ENCODE measurements at places on chromosomes 13 and 19. TPM values are rescaled to one million over a fixed set of nuclear protein-coding genes. Genes with fewer than 3 reads are reported as not detected.

- peak; percentile 55 for DNase-seq
Observed at GRCh38 chr13:51821606-51822005, 17.6 kb upstream of the DHRS12 start.

- DNase-seq, result no peak
Observed at GRCh38 chr13:97135883-97136282, 86.2 kb upstream of the MBNL2 start.

ZNF556 gene
- total RNA-seq, result 0.33 TPM

RNF17 gene
- 0.05 TPM for total RNA-seq

- DNase-seq, result no peak
Observed at GRCh38 chr13:52161181-52161646, 1.8 kb upstream of the NEK3 start.

CEBPA gene
- 7.0 TPM for total RNA-seq

DNA sequence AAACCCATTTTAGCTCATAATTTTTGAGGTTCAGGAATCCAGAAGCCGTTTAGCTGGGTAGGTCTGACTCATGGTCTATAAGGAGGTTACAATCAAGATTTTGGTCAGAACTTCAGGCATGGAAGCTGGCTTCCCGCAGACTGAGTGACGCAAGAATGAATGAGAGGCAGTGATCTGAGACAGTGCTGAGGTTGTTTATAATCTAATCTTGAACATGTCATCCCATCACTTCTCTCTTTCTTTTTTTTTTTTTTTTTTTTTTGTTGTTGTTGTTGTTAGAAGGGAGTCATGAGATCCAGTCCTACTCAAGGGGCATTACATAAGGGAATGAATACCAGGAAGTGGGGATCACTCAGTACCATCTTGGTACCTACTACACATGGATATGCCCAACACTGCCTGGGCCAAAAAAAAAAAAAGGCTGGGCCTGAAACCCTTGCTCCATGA lies 217.4 kb downstream of the DLEU7 start:
- DNase-seq, result no peak

GRCh38 chr19:53868892-53869804 lies 1.5 kb downstream of the MYADM start:
- DNase-seq, result no peak

COLGALT1 gene
- 22.3 TPM for total RNA-seq

- no peak for DNase-seq
Observed at GRCh38 chr13:113535381-113535781, 44.9 kb upstream of the DCUN1D2 start.

SLC6A16 gene
- total RNA-seq, result 0.76 TPM

FFAR3 gene
- 0.33 TPM for total RNA-seq

DNA sequence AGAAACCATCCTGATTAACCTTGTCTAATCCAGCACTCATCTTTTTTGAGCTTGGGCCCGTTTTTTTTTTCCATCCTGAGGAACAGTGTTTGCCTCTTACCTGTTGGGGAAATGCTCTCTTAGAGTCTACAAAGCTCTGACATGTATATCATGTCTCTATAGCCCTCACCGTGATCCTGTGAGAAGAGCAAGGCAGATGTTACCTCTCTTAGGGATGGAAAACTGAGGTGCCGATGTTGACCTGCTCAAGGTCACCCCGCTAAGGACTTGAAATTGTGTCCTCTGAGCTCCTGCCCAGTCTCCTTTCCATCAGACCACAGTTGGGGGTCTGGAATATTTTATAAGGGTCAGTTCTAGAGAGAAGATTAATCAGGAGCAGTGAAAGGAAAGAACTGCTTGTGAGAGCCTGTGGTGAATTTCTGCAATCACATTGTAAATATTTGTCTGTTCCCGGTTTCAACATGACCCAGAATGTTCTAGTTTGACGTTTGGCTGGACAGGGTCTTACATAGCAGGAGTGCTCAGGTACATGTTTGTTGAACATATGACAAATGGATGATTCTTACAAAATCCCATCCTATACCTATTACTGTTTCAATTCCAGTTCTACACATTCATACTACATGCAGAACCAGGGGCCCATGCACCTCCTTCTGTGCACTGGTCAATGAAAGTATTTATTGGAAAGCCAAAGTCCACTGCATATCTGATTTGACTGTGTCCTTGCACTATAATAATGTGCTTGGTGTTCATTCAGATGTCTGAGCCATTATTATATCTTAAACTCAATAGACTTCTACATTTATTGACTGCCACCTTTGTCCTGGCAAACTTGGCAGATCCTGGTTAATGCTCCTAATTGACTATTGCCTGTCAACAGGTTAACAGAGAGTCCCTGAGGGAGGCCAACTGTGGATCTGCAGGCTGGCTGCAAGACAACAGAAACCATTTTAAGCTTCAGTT lies 12.1 kb downstream of the SLC25A15 start:
- DNase-seq, result no peak

SIGLEC8 gene
- 2.1 TPM for total RNA-seq

GRCh38 chr13:42474954-42475353 lies 99.0 kb upstream of the TNFSF11 start:
- no peak for DNase-seq

GRCh38 chr19:41707871-41708371 lies 505 bp upstream of the CEACAM5 start:
- DNase-seq, result no peak

DNA sequence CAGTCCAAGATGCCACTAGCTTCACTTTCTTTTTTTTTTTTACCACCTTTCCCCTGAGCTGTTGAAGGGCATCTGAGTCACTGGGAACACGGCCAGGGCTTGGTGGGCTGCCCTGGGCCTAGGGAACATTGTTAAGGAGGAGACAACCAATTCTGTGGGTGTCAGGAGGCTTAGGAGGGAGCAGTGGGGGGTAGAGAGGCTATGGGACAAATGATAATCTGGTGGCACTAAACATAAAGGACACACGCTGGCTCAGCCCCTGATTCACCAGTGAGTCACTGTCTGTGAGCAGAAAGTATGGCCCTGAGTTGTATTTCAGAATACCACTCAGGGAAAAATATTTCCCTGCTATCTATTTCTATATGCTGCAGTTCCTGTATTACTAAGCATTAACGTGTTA lies 207.8 kb downstream of the DCLK1 start:
- DNase-seq, result no peak

GRCh38 chr13:20337884-20338551 lies 105.9 kb upstream of the GJB6 start:
- DNase-seq, result no peak

GRCh38 chr13:99659226-99659625 lies 158.0 kb downstream of the TM9SF2 start:
- DNase-seq, result no peak

SPART gene
- 35.8 TPM for total RNA-seq

DNA sequence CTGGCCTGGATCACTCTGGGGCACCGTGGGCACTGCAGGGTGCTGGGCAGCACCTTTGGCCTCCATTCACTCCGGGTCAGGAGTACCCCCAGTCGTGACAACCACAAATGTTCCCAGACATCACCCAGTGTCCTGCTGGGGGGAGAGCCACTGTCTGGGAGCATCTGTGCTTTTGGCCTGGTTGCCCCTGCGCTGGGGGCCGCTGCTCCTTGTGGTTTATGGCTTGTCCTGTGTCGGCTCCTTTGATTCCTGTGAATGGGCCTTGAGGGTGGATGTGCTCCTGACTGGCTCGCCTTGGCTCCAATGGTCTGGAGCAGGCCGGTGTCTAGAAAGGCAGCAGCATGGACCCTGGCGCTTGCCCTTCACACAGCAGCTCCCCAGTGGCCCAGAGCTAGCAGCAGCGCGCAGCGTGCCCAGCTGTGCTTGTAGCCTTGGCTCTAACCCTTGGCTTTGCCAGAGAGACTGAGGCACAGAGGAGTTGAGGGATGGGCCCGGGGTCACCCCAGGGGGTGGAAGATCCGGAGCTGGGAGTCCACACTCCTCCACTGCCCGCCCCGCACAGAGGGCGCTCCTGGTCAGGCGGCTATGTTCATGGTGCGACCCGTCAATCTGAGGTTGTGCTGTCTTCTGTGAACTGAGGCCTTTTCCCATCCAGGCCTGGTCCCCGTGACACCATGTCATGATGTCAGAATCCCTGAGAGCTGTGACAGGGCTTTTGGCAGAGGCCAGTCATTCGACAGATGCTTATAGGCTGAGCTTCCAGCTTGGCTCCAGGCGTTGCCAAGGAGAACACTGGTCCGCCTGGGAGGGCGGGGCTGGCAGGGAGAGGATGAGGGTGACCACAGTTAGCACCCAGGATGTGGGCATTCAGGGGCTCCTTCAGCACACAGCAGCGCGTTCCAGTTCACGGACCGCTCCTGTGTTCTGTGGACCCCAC lies 4.1 kb downstream of the DAZAP1 start:
- no peak for DNase-seq

GRCh38 chr19:41997121-41997850 lies 3.3 kb upstream of the ATP1A3 start:
- DNase-seq, result no peak

GRCh38 chr19:1871140-1871597 lies 7.8 kb upstream of the KLF16 start:
- DNase-seq, result no peak

DNA sequence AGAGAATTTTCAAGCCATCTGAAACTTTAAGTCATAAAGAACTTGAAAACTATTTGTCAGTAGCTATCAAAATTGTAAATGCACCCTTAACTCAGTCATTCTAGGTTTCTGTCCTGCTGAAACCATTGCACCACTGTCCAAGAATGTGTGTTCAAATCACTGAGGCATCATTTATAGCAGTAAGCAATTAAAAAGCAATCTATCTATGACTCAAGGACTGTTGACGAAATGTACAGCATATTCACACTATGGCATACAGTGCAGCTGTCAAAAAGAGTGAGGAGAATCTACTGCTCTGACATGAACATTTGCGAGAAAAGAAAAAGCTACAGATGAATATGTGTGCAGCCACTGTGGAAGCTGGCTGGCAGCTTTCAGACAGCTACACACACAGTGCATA lies 71.2 kb downstream of the ING1 start:
- no peak for DNase-seq

DNA sequence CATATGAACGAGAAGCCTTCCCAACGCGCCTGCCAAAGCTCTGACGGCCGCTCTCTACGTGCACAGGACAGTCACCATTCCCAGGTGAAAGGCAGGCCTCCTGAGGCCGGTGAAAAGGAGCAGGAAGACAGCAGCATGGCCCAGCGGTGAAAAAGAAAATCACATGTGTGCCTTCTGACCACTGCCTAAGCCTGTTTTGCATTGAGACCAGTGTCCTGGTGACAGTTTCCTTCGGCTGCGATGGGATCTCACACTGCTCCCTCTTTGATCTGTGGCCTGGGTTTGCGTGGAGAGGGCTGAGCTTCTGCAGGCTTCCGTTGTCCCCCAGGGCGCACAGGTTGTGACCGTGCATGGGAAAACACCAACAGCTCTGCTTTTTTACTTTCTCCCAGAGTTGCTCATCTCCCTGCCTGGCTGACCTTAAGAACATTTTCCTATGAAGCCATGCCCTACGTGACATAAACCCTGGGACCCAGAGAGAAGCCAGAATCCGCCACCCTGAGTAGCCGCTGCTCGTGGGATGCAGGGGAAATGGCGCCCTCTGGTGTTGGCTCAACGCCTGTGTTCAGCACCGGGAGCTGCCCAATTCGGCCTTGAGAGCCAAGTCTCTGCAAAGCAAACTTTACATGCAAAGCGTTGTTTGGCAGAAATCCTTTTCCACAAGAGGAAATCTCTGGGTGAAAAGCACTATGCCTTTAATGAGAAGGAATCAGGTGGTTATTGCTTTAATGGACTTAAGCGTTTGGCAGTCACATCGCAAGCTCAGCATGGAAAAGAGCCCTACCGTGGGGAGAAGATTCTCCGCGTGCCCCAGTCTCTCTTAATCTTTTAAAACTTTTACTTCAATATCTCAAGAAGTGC lies 112.2 kb upstream of the GPR12 start:
- DNase-seq, result peak; percentile 25

Data from thymus (tissue), 14 donors.